ENCODE measurements at places on chromosomes 1 and 21.

DNA sequence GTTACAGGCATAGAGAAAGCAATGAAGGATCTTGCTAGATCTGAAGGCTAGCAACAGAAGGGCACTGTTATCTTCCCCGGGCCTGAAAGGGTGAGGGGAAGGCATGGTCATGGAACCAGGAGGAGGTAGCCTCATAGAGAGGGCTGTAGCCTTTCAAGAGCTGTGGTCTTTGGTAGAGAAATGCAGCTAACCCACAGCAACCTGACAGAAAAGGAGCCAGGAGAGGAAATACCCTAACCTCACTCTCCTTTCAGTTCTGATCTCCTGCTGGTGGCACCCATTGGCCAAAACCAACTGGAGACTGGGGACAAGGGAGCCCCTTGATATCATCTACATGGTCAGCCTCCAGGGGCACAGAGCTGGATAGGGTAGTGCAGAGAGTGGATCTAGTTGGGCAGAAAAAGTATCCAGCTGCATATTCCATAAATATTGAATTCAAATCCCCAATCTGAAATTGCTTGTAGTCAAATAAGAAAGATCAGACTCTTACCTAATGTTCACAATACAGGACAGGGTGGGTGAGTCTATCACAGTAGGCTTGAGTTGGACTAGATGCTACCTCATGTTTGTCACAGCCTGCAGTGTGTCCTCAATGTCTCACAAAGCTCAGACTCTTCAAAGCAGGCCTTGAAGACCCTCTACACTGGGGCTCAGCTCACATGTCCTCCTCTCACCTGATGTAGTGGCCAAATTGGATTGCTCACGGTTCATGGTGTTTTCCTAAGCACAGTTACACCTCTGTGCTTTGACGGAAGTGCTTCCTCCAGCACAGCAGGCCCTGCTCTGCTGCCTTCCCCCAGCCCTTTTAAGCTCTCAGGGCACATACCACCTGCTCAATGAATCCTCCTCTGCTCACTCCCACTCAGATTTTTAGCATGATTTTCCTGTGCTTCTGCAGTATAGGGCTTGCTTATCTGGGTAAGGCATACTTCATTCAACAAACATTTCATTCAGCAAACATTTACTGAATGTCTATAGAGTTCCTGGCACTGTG lies 74.1 kb upstream of the JUN start:
- no peak overlapping the region for H3K27ac ChIP-seq
- H3K4me1 ChIP-seq: peaks cover 26% of the 10 kb centered on the region
- no peaks in the 10 kb centered on the region for H3K36me3 ChIP-seq
- no peak for DNase-seq

DNA sequence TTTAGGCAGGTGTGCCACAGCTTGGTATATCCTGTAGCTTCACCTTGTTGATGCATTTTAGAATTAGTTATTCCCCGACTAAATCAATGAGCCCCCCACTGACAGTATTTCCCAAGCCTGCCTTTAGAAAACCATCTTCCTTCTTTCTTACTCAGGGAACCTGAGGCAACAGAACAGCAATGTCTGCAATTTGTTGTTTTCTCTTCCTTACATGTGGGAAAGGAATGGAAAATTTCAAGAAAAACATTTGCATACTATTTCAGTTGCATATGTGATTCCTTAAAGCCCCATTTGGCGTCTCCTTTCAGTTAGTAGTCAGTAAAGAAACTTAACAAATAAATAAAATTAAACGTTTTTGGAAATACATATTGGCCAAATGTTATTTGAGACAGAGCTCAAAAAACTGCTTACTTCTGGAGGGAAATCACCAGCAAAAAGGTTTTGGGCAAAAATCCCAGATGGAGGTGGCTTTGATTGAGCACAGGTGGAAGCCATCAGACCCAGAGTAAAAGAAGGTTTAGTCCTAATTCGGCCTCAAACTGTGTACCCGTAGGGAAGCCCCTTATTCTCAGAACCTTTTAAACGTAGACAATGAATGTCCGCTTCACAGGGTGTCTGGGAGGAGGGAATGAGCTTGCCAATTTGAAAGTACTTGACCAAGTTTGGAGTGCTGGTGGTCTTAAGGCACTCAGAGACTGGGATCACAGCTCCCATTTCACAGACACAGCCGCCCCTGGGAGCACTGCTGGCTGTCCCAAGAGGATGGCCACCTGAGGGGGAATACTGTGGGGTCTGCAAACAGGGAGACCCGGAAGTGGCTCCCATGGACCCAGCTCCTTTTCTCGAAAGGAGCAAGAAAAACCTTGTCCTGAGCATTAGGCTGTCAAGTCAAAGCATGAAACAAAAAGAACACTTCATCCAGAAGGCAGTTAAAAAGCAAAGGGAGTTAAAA lies 9.4 kb downstream of the LHX4 start:
- DNase-seq: no peak
- H3K4me3 ChIP-seq: no peak overlapping the region
- H3K36me3 ChIP-seq: no peaks in the 10 kb centered on the region
- no peak overlapping the region for H3K27ac ChIP-seq
- H3K27me3 ChIP-seq: peaks cover 51% of the 10 kb centered on the region

- no peaks in the 10 kb centered on the region for H3K27me3 ChIP-seq
- DNase-seq: no peak
- H3K27ac ChIP-seq: no peak overlapping the region
- H3K4me1 ChIP-seq: no peaks in the 10 kb centered on the region
Measured at GRCh38 chr1:232969799-232970198, 19.4 kb downstream of the NTPCR start.

DNA sequence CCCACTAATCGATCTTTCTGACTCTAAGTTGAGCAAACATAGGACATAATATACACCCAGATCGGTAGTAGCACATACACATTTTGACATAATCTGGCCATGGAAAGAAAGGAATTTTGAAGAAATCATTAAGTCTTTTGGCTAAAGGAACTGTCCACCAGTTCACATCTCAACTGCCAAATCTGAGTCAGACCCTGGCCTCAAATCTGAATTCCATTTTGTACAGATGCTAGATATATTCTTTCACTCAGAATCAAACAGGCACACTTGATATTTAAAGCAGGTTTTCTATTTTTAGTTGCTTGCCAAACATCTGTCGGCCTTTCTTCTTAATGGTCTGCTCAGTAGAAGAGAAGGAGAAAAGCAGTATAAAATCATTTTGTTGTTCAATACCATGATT lies 281.8 kb downstream of the BARHL2 start:
- H3K27ac ChIP-seq: no peak overlapping the region
- no peak for DNase-seq
- H3K36me3 ChIP-seq: no peaks in the 10 kb centered on the region
- H3K4me3 ChIP-seq: no peak overlapping the region
- H3K27me3 ChIP-seq: peaks cover 16% of the 10 kb centered on the region

- peaks cover 29% of the 10 kb centered on the region for H3K4me1 ChIP-seq
- H3K36me3 ChIP-seq: peaks cover 18% of the 10 kb centered on the region
- H3K27ac ChIP-seq: no peak overlapping the region
- H3K4me3 ChIP-seq: no peak overlapping the region
Measured at GRCh38 chr1:97901017-97901658, 19.7 kb downstream of the DPYD start.

GRCh38 chr1:168397806-168398205 lies 117.1 kb downstream of the TBX19 start:
- H3K27ac ChIP-seq: no peak overlapping the region
- no peak overlapping the region for H3K4me3 ChIP-seq
- no peaks in the 10 kb centered on the region for H3K4me1 ChIP-seq
- no peak for DNase-seq

DNA sequence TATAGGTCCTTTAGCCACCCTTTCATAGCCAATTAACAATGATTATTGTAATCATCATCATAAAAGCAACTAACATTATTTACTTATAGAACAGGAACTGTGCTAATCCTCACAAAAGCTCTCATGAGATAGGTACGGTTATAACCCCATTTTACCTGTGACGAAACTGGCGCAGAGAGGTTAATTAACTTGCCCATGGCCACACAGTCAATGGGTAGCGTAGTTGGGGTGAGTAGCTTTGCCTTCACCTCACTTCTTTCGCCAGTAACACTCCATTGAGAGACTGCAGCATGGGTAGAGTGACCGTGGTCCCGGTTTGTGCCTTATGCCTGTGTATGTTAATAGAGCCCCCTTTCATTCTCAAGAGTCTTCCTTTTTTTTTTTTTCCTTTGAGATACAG lies 10.3 kb downstream of the NIPAL3 start:
- no peaks in the 10 kb centered on the region for H3K27me3 ChIP-seq
- no peaks in the 10 kb centered on the region for H3K4me1 ChIP-seq
- no peak overlapping the region for H3K4me3 ChIP-seq
- H3K36me3 ChIP-seq: peaks cover 25% of the 10 kb centered on the region

DNA sequence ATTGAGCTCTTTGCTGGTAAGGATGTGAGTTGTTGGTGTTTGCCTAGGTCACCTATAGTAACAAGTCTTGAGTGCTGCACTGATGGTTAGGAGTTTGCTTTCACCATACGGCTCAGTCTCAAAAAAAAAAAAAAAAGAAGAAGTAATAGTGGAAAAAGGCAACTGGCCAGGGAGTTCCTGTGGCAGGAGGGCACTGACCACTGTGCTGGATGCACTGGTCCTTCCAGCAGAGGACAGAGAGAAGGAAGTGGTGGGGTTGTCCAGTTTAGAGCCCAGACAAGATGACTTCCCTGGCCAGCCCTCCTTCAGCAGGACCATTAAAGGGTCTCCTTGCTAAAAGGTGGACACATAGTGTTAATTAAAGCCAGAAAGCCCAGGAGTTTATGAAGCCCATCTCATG lies 11.9 kb upstream of the PTCH2 start:
- H3K27ac ChIP-seq: no peak overlapping the region
- H3K36me3 ChIP-seq: peaks cover 3% of the 10 kb centered on the region
- no peaks in the 10 kb centered on the region for H3K27me3 ChIP-seq
- H3K4me3 ChIP-seq: no peak overlapping the region
- H3K4me1 ChIP-seq: peaks cover 3% of the 10 kb centered on the region

DNA sequence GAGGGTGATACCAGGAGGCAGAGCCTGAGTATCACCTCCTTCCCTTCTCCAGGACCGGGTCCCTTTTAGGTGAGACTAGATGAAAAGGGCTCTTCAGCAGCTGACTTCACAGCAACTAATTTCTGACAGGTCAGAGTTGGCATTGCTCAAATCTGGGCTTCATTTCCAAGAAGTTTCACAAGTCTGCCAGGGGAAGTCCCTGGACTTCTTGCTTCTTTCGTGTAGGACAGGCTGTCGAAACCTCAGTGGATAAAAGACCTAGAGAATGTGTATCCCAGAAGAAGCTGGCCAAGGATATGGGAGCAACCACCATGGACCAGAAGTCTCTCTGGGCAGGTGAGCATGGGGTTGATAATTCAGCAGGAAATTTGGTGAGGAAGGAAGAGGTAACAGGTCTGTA lies at the start of gene CHI3L2:
Gene CHI3L2 (plus strand): TSS at position 280 of the 400 bp plus-strand sequence. CDS start 17 bp downstream, at position 297.
- no peaks in the 10 kb centered on the region for H3K27me3 ChIP-seq
- no peak for DNase-seq
- no peaks in the 10 kb centered on the region for H3K36me3 ChIP-seq
- H3K27ac ChIP-seq: no peak within 1 kb of the TSS
- no peak within 1 kb of the TSS for H3K4me3 ChIP-seq

Measured in SJSA1 (cell line).